Left renal pelvis (tissue), 4 donors: ENCODE measurements at places on chromosomes 1 and 21. TPM values are rescaled to one million over a fixed set of nuclear protein-coding genes. Genes with fewer than 3 reads are reported as not detected.

The TEDDM1 gene
- 0.08 TPM for polyA plus RNA-seq

The HOOK1 gene
- 84.7 TPM for polyA plus RNA-seq

The S100A7A gene
- not detected for polyA plus RNA-seq

DNA sequence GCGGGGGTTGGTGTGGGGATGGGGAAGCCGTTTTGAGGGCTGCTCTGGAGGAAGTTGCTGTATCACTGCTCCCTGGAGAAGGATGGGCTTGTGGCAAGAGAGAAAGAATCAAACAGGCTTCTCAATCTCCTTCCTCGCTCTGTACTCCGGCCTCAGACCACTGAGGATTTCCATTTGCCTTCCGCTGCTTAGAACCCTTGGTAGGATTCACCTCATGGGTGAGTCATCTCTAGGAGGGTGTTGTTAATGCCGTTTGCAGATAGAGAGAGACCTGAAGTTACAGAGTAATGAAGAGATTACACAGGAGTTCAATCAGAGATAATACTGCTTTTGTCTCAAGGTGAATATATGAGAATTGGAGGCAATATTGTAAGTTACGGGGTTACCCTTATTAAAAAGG, 15.3 kb downstream of the SLC35F3 start:
- DNase-seq, result no peak

DNA sequence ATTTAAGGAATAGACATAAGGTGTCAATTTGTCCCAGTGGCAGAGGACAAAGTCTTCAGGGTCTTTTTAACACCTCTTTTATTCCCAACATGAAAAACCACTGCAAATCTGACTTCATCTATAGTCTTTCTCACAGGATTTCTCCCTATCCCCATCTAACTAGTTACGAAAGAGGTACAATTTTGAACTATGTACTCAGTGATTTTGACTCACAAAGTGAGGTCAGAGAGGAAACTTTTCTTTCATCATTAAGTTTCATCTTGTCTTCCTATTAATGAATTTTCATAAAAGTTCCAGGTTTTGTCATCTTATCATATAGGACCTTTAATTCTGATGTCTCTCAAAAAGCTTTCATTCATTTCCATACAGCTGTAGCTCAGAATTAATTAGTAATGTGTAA, 63.3 kb downstream of the ASH1L start:
- no peak for DNase-seq

- no peak for DNase-seq
Measured at GRCh38 chr1:25526753-25527152, 16.7 kb upstream of the LDLRAP1 start.

GRCh38 chr1:226875641-226876295, 5.4 kb downstream of the PSEN2 start:
- DNase-seq, result no peak

DNA sequence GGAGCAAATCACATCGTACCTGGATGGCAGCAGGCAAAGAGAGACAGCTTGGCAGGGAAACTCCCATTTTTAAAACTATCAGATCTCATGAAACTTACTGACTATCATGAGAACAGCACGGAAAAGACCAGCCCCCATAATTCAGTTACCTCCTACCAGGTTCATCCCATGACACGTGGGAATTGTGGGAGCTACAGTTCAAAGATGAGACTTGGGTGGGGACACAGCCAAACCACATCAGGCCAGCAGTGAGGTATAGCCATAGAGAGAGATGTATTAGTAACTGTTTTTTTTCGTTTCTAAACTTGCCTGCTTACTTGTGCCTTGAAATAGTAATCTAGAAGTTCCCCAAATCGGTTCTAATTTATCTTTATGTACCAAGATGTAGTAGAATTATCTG, 48.9 kb downstream of the AK4 start:
- DNase-seq, result no peak

- no peak for DNase-seq
Measured at GRCh38 chr1:25732821-25733220, 67.2 kb upstream of the SELENON start.

GRCh38 chr1:109624201-109625010, 4.8 kb downstream of the AMPD2 start:
- DNase-seq, result no peak

DNA sequence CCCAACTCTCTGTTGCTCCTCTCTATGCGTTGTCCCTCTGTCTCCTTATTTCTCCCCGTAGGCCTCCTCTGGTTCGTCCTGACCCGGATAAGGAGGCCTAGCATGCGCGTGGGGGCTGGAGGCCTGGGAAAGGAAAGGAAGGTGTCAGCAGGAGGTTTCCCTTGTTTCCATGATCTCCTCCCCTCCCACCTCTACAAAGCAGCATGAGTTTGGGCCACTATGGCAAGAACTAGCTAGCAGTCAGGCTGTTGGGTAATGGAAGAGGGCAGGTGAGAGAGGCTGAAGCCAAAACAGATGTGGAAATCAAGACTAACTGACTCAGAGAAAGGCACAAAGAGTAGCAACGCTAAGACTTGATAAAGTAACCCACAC, 687 bp upstream of the SEMA6C start:
- no peak for DNase-seq
